ENCODE measurements at places on chromosomes 12 and 14.

GRCh38 chr14:42504433-42504832 is 897.8 kb downstream of the LRFN5 start:
- DNase-seq: no peak

- DNase-seq: no peak
Observed at GRCh38 chr12:105402366-105402765, 71.9 kb downstream of the C12orf75 start.

GRCh38 chr12:131603939-131604795 is 106.7 kb upstream of the SFSWAP start:
- DNase-seq: peak; percentile 20

- no peak for DNase-seq
Observed at GRCh38 chr14:77529213-77529612, 30.6 kb upstream of the ISM2 start.

DNA sequence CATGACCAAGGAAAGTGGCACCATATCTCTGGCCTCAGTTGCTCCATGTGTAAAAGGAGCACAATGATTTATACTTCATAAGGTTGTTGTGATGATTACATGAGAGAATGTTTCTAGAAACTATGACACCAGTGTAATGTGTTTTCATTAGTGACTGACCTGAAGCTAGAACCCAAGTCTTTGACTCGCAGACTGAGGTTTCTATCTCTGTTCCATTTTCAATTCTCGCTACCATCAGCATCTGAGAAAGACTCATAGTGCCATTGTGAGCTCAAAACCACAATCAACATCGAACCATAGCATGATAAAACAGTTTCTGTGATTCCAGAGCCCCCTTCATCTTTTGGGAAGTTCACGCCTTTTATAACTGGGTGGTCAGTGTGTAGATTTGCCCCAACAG is 53.8 kb downstream of the STAB2 start:
- DNase-seq: no peak

DNA sequence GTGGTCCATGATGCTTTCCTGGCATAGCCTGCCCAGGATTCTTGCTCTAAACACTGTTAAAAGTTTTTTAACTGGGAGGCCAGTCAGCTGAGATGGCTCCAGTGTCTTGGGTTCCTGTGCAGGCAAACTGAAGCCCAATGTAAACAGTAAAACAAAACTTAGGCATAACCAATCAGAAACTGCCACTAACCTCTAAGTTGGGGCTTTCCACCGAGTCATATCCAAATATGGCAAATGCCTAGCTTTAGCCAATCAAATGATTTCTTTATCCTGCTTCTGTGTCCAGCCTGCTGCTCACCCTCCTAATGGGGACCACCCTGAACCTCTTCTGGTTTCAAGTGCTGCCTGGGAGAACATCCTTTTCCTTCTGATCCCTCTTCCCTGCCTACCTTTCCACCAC is 277.9 kb downstream of the EMP1 start:
- DNase-seq: no peak

DNA sequence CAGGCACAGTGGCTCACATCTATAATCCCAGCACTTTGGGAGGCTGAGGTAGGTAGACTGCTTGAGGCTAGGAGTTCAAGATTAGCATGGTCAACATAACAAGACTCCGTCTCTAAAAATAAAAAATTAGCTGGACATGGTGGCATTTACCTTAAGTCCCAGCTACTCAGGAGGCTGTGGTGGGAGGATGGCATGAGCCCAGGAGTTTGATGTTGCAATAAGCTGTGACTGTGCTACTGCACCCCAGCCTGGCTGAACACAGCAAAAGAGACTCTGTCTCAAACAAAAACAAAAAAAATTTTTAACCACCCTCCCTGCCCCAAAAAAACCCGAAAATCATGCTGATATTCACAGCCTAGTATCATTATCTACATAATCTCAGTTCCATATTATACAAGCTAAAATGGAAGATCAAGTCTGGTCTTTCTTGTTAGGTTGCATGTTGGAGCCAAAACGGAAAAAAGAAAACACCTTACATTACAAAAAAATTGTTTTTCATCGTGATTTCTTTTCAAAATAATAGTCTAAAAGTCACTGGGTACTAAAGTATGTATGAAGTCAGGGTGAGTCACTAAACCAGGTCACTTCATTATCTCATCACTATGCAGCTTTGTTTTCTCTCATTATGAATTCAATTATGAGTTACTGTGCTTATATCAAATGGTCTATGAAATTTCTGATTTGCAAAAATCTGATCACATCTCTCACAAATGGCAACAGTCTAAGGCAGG is 13.8 kb downstream of the GXYLT1 start:
- no peak for DNase-seq

GRCh38 chr12:23540572-23540971 is 408.9 kb downstream of the SOX5 start:
- no peak for DNase-seq

GRCh38 chr14:78967111-78967809 is 797.1 kb downstream of the NRXN3 start:
- no peak for DNase-seq

DNA sequence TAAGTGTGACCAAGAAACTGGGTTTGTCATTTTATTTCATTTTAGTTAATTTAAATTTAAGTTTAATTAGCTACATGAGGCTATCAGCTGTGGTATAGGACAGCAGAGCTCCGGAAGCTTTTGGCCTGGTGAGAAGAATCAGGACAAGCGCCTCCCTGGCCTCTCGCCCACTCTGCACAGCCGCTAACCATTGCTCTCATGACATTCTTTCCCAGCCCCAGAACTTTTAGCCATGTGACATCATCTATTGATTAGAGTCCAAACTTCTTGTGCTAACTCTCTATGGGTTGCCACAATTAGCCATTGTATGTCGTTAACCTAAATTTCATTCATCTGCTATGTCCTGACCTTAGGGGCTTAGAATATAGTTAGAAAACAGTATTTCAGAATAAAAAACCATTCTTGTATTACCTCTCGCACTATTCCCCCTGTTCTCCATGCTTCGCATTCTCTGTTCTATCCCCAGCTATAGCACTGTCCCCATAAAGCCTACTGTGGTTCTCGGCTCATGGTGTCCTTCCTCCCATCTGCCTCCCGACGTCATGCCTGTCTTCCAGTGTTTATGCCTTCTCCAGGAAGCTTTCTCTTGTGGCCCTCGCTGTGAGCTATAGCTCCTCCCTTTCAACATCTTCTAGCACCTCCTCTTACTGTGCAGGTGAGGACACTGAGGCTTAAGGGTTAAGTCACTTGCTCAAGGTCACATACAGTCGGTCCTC is 23.5 kb downstream of the SSH1 start:
- DNase-seq: no peak

DNA sequence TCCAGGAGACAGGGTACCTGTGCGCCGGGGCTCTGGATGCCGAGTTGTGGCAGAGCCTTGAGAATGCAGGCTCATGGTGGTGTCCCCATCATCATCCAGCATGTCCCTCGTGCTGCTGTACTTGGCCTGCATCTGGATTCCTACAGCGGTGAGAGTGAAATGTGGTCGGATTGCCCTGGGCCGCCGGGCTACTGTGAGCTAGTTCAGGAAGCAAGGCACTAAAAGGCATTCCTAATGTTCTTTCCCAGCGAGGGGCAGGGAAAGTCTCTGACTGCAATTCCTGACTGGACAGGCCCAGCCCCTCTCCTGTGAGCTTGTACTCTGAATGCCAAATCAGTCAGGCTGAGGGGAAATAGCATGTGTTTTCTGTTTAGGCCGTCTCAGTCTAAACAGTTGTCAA is at the start of gene CLEC1A:
TSS of gene CLEC1A (minus strand) at position 195 of the 400 bp plus-strand sequence. CDS start at position 132, 63 bp downstream.
- DNase-seq: no peak

- DNase-seq: no peak
Observed at GRCh38 chr12:21453312-21453852, 15.9 kb downstream of the PYROXD1 start.

GRCh38 chr12:77401064-77401769 is 335.8 kb upstream of the E2F7 start:
- no peak for DNase-seq

DNA sequence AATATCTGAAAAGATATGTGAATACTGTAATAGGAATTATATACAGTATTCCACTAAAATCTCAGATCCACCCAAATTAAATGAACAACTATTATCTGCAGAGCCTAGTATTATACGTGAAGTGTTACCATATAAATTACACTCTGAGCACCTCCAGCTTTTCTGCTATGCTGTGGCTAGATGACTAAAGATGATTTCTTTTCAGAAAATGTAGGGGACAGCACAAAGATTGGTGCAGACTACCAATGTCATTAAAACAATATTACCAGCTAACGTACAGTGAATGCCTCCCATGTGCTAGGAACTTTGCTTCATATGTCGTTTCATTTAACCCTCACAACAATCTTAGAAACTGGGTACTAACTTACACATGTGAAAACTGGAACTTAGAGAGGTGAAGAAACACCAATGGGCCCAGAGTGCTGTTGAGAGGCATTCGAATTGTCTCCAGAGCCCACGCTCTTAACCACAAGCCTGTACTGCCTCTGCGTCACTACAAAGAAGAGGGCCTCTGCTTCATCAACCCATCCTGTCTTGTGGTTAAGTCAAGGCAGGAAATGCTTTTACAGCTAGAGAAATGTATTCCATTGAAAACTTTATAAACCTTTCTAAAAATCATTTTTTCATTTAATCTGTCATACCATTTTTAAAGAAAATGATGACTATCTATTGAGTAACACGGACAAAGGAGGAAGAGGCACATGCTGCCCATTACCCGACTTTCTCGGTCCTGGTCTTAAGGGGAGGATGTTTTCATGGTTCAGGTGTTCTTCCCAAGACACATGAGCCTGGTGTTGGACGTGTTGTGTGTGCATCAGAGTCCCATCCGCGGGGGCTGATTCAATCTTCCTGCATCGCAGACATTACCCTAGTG is 1.3 kb downstream of the GPR65 start:
- peak; percentile 48 for DNase-seq

DNA sequence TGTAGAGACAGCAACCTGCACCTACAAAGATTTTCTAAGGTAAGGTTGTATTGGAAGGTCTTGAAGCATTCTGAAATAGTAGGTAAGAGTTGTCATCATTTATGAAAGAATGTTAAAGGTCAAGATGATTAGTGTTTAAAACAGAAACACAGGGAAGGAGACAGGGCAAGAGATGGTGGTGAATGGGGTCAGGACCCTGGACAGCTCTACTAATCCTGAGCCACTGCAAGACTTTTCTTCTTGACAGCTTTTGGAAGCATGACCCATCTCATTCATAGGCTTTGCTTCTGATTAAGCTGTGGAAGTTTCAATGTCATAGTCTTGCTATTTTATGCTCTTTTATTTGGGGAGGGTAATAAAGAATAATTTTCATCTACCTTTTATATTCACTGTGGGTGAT is 75.5 kb upstream of the CAND1 start:
- no peak for DNase-seq

- DNase-seq: no peak
Observed at GRCh38 chr12:31035967-31036665, 37.5 kb upstream of the DDX11 start.

DNA sequence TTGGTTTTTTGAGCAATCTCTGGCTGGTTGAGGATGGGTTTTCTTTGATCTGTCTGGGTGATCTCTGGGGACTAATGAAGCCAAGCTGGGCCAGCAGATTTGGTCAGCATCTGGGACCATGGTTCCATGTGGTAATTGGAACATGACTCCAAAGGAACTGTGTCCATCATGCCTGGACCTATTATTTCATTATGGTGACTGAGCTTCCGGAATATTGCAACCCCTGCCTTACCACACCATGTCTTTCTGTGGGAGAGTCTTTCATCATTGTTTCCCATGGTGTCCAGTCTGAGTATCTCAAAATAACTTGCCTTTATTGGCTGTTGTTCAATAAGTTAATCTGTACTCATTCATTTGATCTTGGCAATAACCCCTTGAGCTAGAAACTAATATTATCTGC is 624.9 kb upstream of the TBX3 start:
- no peak for DNase-seq

DNA sequence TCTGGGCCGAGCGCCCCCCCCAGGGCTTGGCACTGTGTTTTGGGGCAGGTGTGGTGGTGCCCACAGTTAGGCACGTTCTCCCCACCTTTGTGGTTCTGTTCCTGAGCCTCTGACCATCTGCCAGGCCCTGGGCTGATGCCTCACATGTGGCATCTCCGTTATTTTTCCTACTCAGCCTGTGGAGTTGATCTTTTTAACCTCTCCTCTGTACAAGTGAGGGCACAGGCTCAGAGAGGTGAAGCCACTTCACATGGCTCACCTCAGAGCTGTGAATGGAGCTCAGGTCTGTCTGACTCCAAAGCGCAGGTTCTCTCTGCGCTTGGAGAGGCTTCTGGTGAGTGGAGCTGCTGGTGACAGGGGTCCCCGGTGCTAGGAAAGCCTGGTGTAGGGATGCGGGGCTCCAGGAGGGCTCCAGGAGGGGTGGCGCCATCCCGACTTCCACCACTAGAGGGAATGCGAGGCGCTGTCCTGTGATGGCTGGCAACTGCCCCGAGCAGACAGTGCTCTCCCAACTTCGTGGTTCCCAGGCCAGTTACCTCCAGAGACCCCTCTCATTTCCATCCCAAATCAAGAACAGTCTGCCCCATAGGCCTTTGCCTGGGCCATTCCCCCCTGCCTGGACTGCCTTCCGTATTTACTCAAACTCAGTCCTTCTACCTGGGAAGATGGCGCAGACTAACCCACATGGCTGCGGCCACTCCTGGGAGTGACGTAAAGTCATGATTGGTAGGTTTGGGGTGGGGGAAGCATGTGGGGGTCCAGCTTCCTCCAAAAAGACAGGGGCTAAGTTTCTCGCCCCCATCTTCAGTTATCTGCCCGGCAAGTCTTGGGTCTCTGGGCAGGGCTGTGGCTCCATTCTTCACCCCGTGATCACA is 9.9 kb downstream of the BCL7A start:
- DNase-seq: peak; percentile 30

DNA sequence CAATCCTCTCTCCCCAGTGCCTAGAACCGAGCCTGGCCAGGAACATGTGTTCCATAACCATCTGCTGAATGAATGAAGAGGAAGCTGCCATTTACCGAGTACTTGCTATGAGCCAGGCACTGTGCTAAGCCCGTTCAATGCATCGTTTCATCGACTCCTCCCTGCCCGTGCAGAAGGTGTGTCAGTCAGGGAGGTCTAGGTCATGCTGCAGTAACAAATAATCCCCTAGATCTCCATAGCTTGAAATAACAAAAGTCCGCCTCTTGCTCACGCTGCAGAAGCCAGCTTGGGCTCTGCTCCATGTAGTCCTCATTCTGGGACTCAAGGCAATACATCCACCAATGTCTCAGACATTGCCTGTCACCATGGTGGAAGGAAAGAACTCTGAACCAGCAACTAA is 101.3 kb downstream of the SCARB1 start:
- DNase-seq: no peak

- DNase-seq: no peak
Observed at GRCh38 chr12:92404921-92405320, 259.3 kb upstream of the BTG1 start.

- no peak for DNase-seq
Observed at GRCh38 chr12:21828779-21829178, 54.3 kb upstream of the KCNJ8 start.
